Adrenal gland (tissue), 19 donors: ENCODE measurements at places on chromosomes 1 and 21. TPM values are rescaled to one million over a fixed set of nuclear protein-coding genes. Genes with fewer than 3 reads are reported as not detected.

DNA sequence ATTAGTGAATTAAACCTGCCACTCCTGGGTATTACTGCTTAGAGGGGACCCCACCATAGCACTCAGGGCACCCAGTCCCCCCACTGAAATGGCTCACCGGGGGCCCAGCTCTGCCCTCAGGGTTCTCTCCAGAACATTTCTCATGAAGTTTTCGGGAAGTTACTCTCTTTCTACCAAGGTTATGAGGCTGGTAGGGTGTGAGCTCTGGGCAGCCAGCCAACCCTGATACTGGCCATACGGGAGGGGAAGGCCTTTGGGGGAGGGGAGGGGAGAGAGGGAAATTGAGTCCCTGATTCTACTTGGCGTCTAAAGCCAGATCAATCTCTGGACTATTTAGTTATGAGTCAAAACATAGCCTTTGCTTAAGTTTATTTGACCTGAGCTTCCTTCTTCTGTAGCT lies 12.9 kb upstream of the PDE9A start:
- H3K4me1 ChIP-seq, result peaks cover 16% of the 10 kb centered on the region
- no peaks in the 10 kb centered on the region for H3K36me3 ChIP-seq
- H3K4me3 ChIP-seq, result no peak overlapping the region
- peak overlapping the region; percentile 42 for H3K27ac ChIP-seq
- peak; percentile 84 for DNase-seq

DNA sequence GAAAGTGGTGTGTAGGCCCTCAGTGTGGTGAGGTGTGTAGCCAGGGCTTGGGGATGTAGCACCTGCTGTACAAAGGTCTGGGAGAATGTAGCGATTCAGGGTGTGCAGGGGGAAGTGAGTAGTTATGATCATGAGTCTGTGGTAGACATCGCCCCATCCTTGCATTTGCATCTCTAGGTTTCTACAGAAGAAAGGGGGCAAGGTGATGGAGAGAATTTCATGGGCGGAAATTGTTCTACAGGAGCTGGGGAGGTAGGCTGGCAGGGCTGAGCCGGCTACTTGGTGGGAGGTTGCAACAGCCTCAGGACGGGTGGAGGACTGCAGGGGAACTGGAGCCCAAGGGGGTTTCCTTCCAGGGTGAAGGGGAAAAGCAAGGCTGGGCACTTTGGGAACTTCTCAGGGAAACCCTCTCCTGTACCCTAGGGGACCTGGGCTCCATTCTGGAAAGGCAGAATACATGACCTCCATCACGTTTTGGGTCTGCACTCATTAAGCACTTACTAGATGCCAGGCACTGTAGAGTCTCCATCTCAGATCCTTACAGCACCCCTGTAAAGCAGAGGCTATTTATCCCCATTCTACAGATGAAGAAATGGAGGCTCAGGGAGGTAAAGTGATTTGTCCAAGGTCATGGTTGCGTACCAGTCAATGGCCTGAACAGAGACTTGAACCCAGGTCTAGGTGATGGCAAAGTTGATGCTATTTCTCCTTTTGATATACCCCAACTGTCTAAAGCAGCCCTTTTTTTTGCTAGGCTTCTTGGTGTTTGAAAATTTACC lies 14.5 kb upstream of the TNFRSF1B start:
- H3K27ac ChIP-seq, result peak overlapping the region; percentile 86
- H3K4me3 ChIP-seq, result no peak overlapping the region
- H3K4me1 ChIP-seq, result peaks cover 22% of the 10 kb centered on the region
- H3K36me3 ChIP-seq, result no peaks in the 10 kb centered on the region

- H3K27ac ChIP-seq, result no peak overlapping the region
- no peaks in the 10 kb centered on the region for H3K27me3 ChIP-seq
- H3K36me3 ChIP-seq, result no peaks in the 10 kb centered on the region
- no peak overlapping the region for H3K4me3 ChIP-seq
- DNase-seq, result no peak
- H3K4me1 ChIP-seq, result no peaks in the 10 kb centered on the region
These were observed 82.4 kb downstream of the KIF14 start for GRCh38 chr1:200538179-200538578.

The B4GALT2 gene
- 29.3 TPM for total RNA-seq

DNA sequence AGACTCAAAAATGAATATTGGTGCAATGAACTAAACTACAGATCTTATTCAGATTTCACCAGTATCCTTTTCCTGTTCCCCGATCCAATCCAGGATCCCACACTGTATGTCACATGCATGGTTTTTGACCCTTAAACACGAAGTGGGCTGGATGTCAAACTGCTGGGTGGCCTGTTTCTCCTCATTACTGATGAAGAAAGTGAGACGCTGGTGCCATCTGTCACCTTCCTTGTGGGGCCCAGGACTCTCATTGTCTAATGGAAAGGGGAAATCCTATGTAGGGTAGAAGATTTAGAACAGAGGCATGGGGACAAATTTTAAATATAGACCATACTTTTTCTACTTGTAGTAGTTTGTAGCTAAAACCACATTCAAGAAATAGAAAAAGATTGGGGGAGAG lies 56.2 kb downstream of the DISC1 start:
- H3K4me3 ChIP-seq, result no peak overlapping the region
- no peaks in the 10 kb centered on the region for H3K36me3 ChIP-seq
- no peak for DNase-seq
- no peaks in the 10 kb centered on the region for H3K27me3 ChIP-seq

The ERRFI1 gene
- 16.0 TPM for total RNA-seq

- peaks cover 28% of the 10 kb centered on the region for H3K4me1 ChIP-seq
- no peak overlapping the region for H3K27ac ChIP-seq
- no peak overlapping the region for H3K4me3 ChIP-seq
- H3K36me3 ChIP-seq, result no peaks in the 10 kb centered on the region
- DNase-seq, result no peak
- H3K27me3 ChIP-seq, result no peaks in the 10 kb centered on the region
These were observed 5.3 kb downstream of the KTI12 start for GRCh38 chr1:52028328-52028727.

GRCh38 chr1:22711071-22711470 lies 432 bp downstream of the EPHB2 start:
- DNase-seq, result no peak
- no peak overlapping the region for H3K27ac ChIP-seq
- no peak overlapping the region for H3K4me3 ChIP-seq
- peaks cover 3% of the 10 kb centered on the region for H3K4me1 ChIP-seq
- no peaks in the 10 kb centered on the region for H3K27me3 ChIP-seq

The HIVEP3 gene
- total RNA-seq, result 7.2 TPM

DNA sequence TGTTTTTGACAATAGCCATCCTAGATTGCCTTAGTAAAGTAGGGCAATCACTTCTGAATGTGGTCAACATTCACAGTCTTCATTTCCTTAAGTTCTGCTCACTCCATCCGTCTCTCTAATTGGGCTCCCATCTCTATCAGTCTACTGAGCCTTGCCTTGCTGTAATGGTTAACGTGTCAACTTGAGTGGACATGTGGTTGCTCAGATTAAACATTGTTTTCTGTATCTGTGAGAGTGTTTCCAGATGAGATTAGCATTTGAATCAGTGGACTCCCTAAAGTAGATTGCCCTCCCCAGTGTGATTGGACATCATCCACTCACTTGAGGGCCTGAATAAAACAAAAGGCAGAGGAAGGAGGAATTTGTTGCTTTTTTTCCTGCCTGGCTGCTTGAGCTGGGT lies 26.4 kb downstream of the C1orf216 start:
- no peak overlapping the region for H3K27ac ChIP-seq
- no peak overlapping the region for H3K4me3 ChIP-seq
- no peak for DNase-seq
- H3K27me3 ChIP-seq, result no peaks in the 10 kb centered on the region
- no peaks in the 10 kb centered on the region for H3K4me1 ChIP-seq

DNA sequence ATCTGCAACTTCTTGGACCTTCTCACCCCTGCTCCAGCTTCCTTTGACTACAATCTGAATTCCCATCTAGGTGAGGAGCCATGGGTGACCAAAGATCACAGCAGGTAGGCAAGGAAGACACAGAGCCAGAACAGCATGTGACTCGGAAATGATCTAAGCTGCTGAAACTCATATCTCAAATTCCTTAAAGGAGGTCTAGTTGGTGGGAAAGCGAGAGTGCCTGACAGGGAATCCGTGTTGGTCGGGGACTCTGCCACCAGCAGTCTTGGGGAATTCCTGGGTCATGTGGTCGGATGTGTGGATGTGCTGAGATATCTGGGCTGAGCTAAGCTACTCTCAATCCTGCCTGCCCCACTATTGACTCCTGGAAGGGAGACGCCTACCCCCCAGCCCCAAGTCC lies 3.2 kb upstream of the NUAK2 start:
- H3K27me3 ChIP-seq, result no peaks in the 10 kb centered on the region
- DNase-seq, result no peak
- no peak overlapping the region for H3K27ac ChIP-seq

- H3K4me1 ChIP-seq, result no peaks in the 10 kb centered on the region
- H3K36me3 ChIP-seq, result no peaks in the 10 kb centered on the region
- no peak for DNase-seq
- H3K27ac ChIP-seq, result no peak overlapping the region
These were observed 24.0 kb upstream of the LRRC47 start for GRCh38 chr1:3820316-3820715.

GRCh38 chr1:88661188-88661587 lies 22.9 kb upstream of the PKN2 start:
- no peak overlapping the region for H3K27ac ChIP-seq
- DNase-seq, result no peak
- no peak overlapping the region for H3K4me3 ChIP-seq
- H3K36me3 ChIP-seq, result no peaks in the 10 kb centered on the region
- H3K27me3 ChIP-seq, result no peaks in the 10 kb centered on the region

DNA sequence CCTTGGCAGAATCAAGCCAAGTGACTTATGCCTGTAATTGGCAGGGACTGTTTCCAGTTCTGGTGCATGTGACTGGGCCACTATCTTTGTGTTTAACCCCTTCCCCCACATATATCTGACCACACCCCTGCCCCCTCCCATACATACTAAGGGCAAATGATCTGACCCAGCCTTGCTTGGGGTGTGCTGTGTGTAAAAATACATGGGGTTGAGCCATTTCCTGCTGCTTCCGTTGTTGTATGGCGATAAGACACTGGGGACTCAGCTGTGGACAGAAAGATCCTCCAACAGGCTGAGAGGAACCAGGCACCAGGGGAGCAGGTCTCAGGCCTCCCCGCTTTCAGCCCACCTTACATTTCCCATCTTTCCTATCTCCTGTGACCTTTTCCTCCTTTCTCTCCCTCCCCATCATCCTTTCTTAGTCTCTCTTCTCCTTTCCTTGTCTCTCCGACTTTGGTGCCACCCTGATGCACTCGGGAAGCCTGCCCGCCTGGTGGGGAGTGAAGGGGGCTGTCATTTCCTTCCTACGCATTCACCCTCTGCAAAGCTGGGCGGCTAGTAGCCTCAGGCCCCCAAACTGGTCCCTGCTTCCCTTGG lies 39.7 kb downstream of the TMCC2 start:
- no peak overlapping the region for H3K4me3 ChIP-seq
- no peaks in the 10 kb centered on the region for H3K36me3 ChIP-seq
- H3K27ac ChIP-seq, result no peak overlapping the region
- no peaks in the 10 kb centered on the region for H3K4me1 ChIP-seq

The SSU72 gene
- 87.7 TPM for total RNA-seq

- H3K4me1 ChIP-seq, result peaks cover 26% of the 10 kb centered on the region
- H3K36me3 ChIP-seq, result no peaks in the 10 kb centered on the region
- H3K4me3 ChIP-seq, result no peak overlapping the region
- peak overlapping the region; percentile 77 for H3K27ac ChIP-seq
These were observed 15.1 kb downstream of the SOX13 start for GRCh38 chr1:204087893-204088528.

- no peaks in the 10 kb centered on the region for H3K4me1 ChIP-seq
- no peak overlapping the region for H3K27ac ChIP-seq
- H3K36me3 ChIP-seq, result no peaks in the 10 kb centered on the region
These were observed 185.4 kb downstream of the LMO4 start for GRCh38 chr1:87513966-87514660.

- H3K4me1 ChIP-seq, result no peaks in the 10 kb centered on the region
- no peak for DNase-seq
- no peaks in the 10 kb centered on the region for H3K36me3 ChIP-seq
- no peak overlapping the region for H3K27ac ChIP-seq
- H3K27me3 ChIP-seq, result no peaks in the 10 kb centered on the region
These were observed 122.3 kb downstream of the ZMYM4 start for GRCh38 chr1:35390600-35391494.

GRCh38 chr1:114024049-114024448 lies 44.8 kb downstream of the OLFML3 start:
- H3K36me3 ChIP-seq, result no peaks in the 10 kb centered on the region
- no peak overlapping the region for H3K4me3 ChIP-seq
- no peak overlapping the region for H3K27ac ChIP-seq
- no peaks in the 10 kb centered on the region for H3K27me3 ChIP-seq
- no peaks in the 10 kb centered on the region for H3K4me1 ChIP-seq

GRCh38 chr1:229999004-229999670 lies 67.9 kb upstream of the GALNT2 start:
- no peak overlapping the region for H3K4me3 ChIP-seq
- H3K4me1 ChIP-seq, result peaks cover 4% of the 10 kb centered on the region
- H3K27ac ChIP-seq, result peak overlapping the region; percentile 57
- H3K36me3 ChIP-seq, result no peaks in the 10 kb centered on the region
- DNase-seq, result no peak
- no peaks in the 10 kb centered on the region for H3K27me3 ChIP-seq

The RRP1 gene
- 19.0 TPM for total RNA-seq

GRCh38 chr1:2233997-2234761 lies 6.1 kb downstream of the SKI start:
- H3K36me3 ChIP-seq, result no peaks in the 10 kb centered on the region
- H3K27me3 ChIP-seq, result no peaks in the 10 kb centered on the region
- peak overlapping the region; percentile 87 for H3K27ac ChIP-seq
